ENCODE measurements at places on chromosomes 11 and 22. TPM values are rescaled to one million over a fixed set of nuclear protein-coding genes. Genes with fewer than 3 reads are reported as not detected.

GRCh38 chr22:49036513-49036912 is 791.2 kb downstream of the BRD1 start:
- DNase-seq = no peak

- DNase-seq = no peak
Measured at GRCh38 chr11:12909879-12910278, 99.2 kb upstream of the RASSF10 start.

- DNase-seq = no peak
Measured at GRCh38 chr11:72146625-72147024, 11.1 kb downstream of the FOLR3 start.

DNA sequence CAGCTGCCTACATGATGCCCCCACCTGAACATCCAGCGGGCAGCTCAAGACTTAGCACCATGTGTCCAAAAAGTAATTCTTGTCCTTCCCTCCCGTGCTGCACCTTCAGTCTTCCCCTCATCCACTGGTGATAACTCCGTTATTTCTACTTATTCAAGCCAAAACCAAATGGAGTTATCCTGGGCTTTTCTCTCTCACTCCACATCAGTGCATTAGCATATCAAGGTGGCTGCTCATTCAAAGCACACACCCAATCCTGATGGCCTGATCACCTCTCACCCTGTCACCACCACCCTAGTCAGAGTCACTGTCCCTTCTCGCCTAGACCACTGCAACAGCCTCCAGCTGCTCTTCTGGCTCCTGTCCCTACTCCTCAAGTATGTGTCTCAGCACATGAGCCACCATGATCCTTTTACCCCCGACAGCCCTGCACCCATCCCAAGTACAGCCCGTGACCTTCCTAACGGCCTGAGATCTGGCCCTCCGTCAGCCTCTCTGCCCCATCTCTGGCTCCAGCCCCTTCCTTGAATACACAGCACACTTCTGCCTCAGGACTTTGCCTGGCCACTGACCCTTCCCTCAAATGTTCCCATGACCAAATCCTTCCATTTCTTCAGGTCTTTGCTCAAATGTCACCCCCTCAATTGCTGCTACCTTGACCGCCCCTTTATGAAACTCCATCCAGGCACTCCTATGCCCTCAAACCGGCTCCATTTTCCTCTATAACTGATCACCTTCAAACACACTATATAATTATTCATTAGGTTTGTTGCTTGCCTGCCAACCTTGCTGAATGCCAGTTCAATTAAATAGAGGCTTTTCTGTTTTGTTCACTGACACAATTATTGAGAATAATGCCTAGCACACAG is 19.7 kb upstream of the SLC25A1 start:
- no peak for DNase-seq

- DNase-seq = peak; percentile 85
Measured at GRCh38 chr22:38467904-38468442, at the start of gene KDELR3. KDELR3 (plus strand) TSS chr22:38468096; CDS start chr22:38468234, 138 bp downstream.

DNA sequence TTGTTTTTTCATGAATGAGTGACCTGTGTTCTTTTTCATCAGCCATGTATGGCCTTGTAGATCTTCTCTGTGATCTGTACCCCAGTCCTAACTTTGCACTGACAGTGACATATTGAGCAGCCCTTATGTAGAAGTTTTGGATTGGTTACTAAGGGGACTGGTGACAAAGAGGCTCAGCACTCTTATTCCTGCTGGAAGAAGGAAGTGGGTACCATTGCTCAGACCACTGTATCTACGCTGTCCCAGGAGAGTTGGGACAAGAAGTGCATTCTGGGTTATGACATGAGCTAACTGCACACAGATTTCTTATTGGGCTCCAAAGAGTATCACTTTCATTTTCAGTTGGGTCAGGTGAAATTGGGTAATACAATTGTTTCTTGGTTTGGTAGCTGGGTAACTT is 107.8 kb upstream of the RASSF10 start:
- DNase-seq = no peak

DNA sequence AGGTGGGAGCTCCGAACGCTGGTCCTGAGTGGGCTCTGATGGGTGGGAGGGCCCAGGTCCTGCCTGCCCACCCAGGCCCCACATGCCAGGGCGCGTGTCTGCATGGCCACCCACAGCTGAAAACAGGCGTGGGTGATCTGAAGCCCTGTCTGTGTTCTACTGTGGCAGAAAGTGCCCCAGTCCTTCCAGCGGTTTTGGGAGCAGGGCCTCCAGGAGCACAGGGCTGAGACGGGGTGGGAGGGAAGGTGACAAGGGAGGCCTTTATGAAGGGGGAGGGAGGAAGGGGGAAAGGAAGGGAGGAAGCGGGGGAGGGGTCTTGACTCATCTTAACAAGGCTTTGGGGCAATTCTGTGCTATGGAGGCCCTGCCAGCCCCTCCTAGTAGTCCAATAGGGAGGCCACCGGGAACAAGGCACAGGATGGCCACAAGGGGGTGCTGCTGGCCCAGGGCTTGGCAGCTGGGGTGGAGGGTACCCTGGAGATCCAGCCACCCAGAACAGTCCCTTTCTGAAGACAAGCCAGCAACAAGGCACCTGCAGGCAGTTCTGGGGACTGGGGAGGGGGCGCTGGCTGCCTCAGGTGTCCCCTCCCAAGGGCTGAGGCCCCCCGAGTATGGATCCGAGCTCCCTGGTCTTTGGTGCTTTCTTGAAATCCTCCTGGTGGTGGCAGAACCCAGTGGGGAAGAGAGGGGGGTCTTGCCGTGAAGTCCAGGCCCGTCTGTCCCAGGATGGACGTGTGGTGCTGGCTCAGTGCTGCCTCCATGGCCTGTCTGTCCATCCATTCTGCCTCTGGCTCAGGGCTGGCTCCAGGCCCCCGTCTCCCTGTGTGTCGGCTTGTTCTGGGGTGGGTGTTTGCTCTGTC is 6.3 kb upstream of the FADS3 start:
- DNase-seq = peak; percentile 82

DNA sequence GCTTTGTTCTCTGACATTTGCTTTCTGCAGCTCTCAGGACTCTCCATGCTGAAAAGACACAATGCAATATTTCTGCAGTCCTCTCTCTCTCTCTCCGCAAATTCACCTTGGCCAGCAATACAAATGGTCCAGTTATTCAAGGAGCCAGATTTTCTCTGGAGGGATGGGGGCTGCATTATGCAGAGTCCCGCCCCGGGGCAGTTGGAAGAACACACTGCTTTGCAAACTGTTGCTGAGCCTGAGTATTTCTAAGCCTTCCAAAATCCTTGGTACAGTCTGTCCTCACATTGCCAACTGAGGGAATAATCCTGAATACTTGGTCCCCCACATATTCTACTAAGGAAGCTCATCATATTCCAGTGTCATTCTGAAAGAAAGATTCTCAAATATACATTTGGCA is 94.3 kb upstream of the ZC3H12C start:
- no peak for DNase-seq

- DNase-seq = no peak
Measured at GRCh38 chr22:45503816-45504372, 1.2 kb downstream of the FBLN1 start.

GRCh38 chr11:126194121-126194543 is 17.3 kb downstream of the RPUSD4 start:
- no peak for DNase-seq

DNA sequence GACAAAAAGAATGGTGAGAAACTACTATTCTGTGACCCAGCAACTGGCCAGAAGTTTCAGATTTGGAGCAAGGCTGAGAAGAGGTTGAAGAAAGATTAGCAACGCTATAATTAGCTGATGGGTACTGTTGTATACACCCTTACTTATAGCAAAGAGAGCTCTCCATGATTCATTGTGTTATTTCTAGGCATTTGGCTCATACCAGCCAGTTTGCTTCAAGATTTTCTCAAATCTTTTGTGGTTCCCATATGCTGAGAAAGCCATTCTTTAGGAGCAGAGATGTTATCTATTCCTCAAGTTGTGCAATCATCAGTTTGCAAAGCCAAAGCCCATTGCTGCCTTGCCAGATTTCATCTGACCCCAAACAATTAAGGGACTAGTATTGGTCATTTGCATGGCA is 179.4 kb downstream of the ETS1 start:
- no peak for DNase-seq

DNA sequence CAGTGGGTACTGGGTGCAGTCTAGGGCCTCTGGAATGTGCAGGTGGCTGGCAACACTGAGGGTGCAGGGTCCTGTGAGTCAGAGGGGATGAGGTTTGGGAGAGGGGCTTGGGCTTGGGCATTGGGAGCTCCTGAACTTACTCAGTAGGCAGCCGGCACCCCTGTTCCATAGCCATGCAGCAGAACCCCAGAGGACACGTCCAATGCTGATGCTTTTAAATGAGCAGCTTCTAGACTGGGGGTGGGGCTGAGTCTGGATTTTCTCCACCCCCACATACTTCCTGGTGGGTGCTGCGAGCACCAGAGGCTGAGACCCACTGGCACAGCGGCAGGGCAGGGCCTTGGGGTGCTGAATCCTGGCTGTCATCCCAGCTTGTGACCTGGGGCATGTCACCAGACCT is 71.4 kb downstream of the ARHGAP8 start:
- no peak for DNase-seq

DNA sequence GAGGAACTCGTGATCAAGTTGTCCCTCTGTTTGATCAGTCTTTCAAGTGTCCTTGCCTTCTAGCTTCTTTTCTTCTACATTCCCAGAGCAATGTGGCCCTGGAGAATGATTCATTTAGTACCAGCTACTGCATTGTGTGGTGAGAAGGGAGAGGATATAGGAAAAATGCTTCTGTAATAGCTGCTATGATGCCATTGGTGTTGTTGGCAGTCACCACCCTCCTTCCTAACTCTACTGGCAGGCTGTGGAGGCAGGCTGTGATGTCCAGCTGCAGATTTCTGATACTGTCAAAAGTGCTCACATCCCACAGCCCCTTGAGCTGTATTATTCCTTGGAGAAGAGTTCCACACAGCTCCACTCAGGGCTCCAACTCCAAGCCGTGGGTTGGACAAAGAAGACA is 52.8 kb downstream of the ENDOD1 start:
- no peak for DNase-seq

DNA sequence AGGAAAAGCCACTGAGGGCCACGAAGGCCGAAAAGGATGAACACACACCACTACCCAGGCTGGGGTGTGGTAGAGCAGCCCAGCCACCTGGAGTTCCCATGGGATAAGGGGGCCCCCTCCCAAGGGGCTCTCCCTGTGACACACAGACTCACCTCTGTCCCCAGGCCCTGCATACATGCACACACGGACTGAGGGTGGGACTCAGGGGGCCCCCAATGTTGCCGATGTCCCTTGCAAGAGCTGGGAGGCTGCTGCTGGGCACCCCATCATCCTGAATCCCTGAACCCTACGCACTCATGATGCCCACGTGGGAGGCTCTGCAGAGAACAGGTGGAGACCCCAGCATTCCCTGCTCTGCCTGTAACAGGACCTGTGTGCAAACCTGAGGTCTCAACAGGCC is 14.5 kb downstream of the SHANK2 start:
- peak; percentile 17 for DNase-seq

DNA sequence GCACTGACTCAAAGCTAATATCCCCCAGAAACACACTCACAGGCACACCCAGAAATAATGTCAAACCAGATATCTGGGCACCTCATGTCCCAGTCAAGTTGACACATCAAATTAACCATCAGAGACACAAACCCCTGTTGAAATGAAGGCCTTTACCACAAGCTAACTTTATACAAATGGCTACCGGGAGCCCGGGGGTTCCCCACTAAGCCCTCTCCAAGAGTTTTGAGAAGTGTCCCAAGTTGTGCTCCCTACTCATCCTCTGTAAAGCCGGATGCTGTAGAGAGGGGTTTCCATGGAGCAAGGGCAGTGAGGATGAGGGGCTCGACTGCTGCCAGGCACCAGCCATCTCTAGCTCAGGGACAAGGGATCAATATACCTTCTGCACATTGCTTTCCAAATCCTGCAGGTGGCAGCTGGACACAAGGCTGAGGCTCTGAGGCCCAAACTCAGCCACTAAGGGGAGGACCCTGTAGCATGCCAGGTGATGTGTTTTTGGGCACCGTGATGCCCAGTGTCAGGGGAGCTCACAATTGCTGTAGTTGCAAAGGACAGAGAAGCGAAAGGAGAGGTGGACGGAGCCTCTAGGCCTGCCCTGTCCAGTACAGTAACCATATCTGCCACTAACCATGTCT is 145.7 kb downstream of the TTC17 start:
- DNase-seq = peak; percentile 12

GRCh38 chr22:37095113-37095512 is 14.4 kb downstream of the TMPRSS6 start:
- DNase-seq = no peak

GRCh38 chr11:121523581-121524232 is 70.9 kb upstream of the SORL1-AS1 start:
- DNase-seq = no peak

GRCh38 chr11:133598906-133599305 is 66.6 kb upstream of the OPCML start:
- no peak for DNase-seq

GRCh38 chr22:46504584-46504983 is 32.8 kb downstream of the CELSR1 start:
- no peak for DNase-seq

- no peak for DNase-seq
Measured at GRCh38 chr22:41387341-41387740, 5.6 kb downstream of the TEF start.

DNA sequence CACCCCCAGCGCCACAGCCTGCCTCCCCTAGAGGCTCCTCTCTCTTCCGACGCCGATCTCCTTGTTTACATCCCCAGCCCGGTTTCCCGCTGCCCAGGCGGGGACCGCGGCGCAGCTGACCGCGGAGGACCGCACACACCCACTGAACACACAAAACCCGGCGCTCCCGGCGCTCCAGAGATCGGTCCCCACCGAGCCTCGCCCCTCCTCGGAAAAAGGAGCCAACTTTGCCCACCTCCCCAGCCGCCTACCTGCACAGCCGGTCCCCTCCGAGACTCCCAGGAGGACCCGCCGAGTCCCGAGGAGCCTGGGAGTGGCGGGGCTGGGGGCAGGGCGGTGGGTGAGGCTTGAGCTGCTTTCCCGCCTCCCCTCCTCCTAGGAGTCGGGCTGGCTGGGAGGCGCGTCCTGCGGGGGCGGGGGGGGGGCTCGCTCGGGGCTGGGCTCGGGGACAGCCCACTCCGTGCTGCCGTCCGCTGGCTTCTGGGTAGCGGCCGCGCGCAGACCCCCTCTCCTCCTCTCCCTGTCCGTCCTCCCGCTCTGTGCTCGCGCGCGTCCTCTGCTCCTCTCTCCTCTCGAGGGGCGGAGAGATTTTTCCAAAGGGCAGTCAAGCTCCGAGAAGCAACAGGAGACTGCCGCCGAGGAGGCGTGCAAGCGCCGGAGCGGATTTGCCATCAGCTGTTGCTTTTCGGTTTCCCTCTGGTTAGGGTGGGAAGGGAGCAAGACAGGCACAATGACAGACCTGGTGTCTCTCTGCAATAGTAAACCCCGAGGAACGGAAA is at the start of gene FXYD6:
Gene FXYD6 (minus strand): TSS at position 318 of the 779 bp plus-strand sequence. CDS start 33,882 bp downstream, outside the sequence.
- DNase-seq = no peak

GRCh38 chr22:46569055-46569847 is 31.8 kb upstream of the CELSR1 start:
- peak; percentile 41 for DNase-seq

- DNase-seq = no peak
Measured at GRCh38 chr22:29994027-29994715, 86.1 kb upstream of the HORMAD2 start.

GRCh38 chr22:26555478-26555877 is 34.5 kb downstream of the TPST2 start:
- no peak for DNase-seq

Gene TAF1D
- 84.0 TPM for total RNA-seq

Gene NFAM1
- 3.1 TPM for total RNA-seq

Gene PKP3
- total RNA-seq = 143 TPM

Gene CBLIF
- 0.49 TPM for total RNA-seq

Gene PKDREJ
- total RNA-seq = 0.35 TPM

Gene PRR33
- not detected for total RNA-seq

Gene VWCE
- total RNA-seq = 1.9 TPM

Gene INPP5J
- total RNA-seq = 21.3 TPM

Gene FIBP
- 52.8 TPM for total RNA-seq

All from mucosa of descending colon (tissue), 3 donors.